ENCODE measurements at places on chromosomes 3 and 15.

DNA sequence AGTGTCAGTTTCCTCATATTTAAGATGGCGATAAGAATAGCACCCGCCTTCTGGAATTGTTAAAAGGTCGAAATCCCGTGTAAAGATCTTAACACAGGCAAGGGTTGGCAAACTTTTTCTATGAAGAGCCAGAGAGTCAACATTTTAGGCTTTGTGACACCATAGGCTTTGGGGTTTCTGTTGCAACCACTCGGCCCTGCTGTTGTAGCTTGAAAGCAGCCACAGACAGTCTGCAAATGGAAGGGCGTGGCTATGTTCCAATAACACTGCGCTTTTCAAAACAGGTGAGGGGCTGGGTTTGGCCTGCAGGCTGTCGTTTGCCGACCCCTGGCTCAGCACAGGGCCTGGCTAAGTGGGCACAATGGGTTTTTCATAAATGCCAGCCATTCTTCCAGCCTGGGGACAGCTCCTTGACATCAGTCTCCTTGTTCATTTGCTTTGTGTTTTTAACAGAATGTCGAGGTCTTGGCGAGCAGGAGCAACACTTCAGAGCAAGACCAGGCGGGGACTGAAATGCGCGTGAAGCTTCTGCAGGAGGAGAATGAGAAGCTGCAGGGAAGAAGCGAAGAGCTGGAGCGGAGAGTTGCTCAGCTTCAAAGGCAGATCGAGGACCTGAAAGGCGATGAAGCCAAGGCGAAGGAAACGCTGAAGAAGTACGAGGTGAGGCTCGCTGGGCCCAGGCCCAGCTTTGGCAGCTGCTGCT, 75.2 kb upstream of the MYZAP start:
- DNase-seq, result no peak

DNA sequence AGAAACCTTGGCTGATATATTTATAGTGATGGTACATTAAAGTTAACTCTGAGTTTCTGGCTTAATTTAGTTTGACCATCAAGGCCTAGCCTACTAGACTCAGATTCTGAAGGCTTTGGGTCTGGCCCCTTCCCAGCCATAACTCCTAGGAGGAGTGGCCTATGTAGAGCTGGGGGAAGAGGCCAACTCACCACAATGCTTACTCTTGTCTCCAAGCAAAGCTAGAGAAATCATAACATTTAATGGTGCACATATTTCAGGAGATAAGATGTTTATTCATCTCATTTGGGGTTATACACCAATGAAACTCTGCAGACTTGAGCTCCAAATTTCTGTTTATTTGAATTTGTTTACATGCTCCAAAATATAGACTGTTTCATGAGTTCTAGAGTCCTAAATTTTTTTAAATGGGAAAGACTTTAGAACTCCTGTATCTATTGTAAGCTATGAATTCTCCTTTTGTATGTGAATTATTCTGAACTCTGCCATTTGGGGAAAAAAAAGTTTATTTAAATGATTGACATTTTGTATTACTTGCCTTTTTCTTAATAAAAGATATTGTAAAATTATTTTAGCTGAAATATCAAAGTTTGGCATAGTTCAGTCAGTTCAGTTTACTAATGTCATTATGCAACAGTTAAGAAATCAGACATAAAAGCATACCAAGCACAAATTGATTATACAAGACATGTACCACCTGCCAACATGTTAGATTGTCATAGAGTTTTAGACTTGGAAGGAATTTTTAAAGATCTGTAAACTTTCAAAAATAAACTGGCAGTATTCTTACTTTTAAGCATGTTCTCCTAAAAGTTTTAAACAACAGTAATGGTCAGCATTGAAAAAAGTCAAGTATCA, 143.4 kb upstream of the NR2E3 start:
- no peak for DNase-seq

GRCh38 chr3:172213904-172214303, 174.5 kb downstream of the FNDC3B start:
- no peak for DNase-seq

- DNase-seq, result no peak
Measured at GRCh38 chr3:38640661-38641452, 8.6 kb downstream of the SCN5A start.

GRCh38 chr3:33041909-33042308, 55.0 kb downstream of the GLB1 start:
- no peak for DNase-seq

DNA sequence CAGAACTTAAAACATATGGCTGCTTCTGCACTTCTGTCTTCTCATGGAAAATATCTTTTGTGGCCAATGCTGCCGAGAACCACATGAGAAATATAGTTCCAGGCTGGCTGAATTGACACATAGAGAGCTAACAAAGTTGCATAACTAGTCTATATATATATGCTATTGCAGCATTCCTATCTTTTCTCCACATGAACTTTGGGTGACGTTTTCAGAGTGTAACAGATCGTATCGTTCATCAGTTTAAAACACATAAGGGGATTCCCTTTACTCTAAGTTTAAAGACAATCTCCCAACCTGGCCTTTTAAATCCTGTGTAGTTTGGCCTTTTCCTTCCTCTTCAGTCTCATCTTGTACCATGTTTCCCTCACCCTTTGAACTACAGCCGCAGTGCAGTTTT, 394.2 kb upstream of the CBLB start:
- no peak for DNase-seq

- no peak for DNase-seq
Measured at GRCh38 chr3:130299531-130299930, 45.9 kb upstream of the COL6A5 start.

All from CD4-positive, alpha-beta T cell (primary cell).